ENCODE measurements at places on chromosomes 13 and 19. TPM values are rescaled to one million over a fixed set of nuclear protein-coding genes. Genes with fewer than 3 reads are reported as not detected.

SGCG gene
- not detected for total RNA-seq

CDC42EP5 gene
- not detected for total RNA-seq

GRCh38 chr19:13797870-13798269 lies 2.6 kb downstream of the ZSWIM4 start:
- DNase-seq = no peak

DNA sequence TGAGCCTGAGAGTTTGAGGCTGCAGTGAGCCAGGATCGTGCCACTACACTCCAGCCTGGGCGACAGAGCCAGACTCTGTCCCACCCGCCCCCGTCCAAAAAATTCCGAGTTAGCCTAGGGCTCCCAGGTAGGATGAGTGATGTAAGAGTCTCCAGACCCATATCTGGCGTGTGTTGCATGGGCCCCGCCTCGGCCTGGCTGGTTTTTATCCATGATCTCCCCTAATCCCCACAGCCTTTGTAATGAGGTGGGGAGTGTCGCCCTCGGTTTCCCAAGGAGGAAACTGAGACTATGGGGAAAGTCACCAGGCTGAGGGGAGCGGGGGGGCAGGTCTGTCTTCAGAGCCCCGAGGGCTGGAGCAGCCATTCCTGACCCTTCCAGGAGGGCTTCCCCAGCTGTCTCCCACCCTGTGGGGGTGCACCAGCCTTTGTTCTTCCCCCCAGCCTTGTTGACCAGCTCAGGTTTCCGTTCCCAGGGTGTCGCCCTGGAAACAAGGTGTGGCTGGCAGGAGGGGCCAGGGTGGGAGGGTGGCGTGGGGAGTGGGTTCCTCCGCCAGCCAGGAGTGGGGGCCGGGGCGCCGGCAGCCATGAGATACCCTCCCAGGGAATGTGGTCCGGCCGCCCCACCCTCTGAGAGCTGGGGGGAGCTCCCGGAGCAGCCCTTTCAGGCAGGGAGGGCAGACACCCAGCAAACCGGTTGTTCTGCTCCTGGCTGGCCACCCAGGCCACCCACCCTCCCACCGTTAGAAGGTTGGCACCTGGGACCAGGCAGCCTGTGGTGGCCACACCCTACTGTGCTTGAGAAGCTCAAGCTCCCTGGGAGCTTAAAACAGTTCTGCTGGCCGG lies 11.5 kb downstream of the MYH14 start:
- no peak for DNase-seq

DNA sequence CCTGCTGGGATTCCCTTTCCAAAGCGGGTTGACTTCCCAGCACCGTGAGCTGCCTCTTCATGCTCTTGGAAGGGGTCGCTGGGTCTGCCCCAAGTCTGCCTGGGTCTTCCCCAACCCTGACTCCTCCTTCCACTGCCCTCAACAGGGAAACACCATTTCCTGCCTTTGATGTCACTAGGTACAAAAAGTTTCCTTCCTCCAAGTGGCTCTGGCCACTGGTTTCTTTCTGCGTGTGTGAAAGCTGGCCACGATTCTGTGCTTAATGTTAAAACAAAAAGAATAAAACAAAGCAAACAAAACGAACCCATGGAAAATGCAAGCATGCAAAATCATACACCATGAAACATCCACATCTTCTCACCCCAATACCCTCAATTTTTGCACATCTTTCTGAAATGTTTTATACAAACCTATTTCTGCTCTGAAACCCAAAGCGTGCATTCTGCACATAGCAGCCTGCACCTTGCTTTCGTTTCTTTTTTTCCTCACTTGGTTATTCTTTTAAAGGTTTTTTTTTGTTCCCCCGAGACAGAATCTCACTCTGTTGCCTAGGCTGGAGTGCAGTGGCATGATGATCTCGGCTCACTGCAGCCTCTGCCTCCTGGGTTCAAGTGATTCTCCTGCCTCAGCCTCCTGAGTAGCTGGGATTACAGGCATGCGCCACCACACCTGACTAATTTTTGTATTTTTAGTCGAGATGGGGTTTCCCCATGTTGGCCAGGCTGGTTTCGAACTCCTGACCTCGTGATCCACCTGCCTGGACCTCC lies 12.5 kb upstream of the TNFSF9 start:
- no peak for DNase-seq

B3GNT8 gene
- total RNA-seq = 0.24 TPM

- DNase-seq = no peak
Measured at GRCh38 chr19:55684946-55685681, 10.1 kb downstream of the EPN1 start.

DNA sequence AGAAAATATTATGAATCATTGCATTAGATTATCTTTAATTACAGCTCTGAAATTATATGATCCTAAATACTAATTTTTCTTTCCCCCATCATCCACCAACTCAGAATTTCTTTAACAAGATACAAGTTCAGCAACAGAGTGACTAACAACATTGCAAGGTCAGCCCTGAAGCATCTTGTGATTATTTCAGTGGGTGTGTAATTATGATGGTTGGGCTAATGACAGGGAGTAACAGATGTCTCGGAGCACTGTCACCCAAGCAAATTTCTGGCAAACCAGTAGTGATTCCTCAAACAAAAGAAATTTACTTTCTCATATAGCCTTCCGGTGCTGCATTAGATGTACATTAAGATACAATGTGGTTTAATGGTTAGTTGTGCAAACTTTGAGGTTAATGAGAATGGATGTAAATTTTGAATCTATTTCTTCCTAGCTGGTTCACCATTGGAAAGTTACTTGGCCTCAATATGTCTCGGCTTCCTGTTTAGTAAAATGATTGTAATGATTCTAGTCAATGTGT lies 238.9 kb downstream of the ITGBL1 start:
- no peak for DNase-seq

- DNase-seq = no peak
Measured at GRCh38 chr19:15828121-15828610, 12.7 kb upstream of the OR10H1 start.

MBD3L3 gene
- total RNA-seq = not detected

DNA sequence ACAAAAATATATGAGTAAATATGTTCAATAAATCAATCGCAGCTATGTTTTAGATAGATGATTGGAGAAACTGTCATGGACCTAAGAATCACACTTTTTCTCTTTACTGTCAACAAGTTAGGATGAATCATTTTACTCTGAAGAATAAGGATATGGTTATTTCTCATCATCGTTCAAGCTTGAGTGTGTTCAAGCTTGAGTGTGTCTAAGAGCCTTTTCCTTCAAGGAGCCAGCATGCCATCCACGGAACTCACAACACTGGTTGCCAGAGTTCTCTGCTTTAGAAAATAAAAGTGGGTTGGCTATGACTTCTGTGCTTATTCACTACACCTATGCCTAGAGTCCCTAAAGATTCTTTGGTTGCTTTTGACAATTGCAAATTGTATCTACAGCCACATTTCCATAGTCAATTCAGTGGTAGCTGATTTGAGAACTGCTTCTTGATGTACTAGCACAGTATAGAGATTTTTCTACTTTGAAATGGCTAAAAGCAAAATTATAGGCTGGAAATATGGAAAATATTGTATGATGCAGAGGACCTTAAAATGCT lies 58.1 kb upstream of the SCEL start:
- no peak for DNase-seq

- DNase-seq = no peak
Measured at GRCh38 chr19:45154064-45154827, 6.5 kb downstream of the NKPD1 start.

SPIB gene
- total RNA-seq = 280 TPM

- no peak for DNase-seq
Measured at GRCh38 chr13:46334035-46334822, 52.8 kb downstream of the RUBCNL start.

- no peak for DNase-seq
Measured at GRCh38 chr19:44947041-44947581, 1.3 kb downstream of the APOC2 start.

DNA sequence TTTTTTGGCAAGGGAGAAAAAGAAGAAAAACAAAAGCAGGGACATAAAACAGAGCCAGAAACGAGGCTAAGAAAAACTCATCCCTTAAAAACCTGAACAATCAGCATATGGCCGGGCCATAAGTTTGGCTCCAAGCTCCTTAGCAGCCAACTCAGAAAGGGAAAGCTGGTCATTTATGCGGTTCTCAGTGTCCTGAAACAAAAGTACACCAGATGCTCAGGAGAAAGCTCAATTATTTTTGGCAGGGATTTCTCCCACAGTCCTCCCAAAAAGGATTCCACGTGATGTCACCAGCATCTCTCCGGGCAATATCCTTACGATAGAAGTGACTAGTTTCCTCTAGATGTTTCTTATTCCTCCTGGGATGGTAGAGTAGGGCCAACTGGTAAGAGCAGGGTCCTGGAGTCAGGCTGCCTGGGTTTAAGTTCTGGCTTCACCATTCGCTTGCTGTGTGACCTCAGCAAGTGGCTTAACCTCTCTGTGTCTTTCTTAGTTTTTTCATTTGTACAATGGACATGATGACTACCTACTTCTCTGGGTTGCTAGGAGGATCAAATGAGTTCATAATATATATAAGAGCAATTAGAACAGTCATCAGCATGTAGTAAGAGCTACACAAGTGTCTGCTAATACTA lies 34.0 kb downstream of the PIN1 start:
- DNase-seq = no peak

TEX101 gene
- total RNA-seq = not detected

FFAR1 gene
- total RNA-seq = 5.1 TPM

- no peak for DNase-seq
Measured at GRCh38 chr19:12205296-12205695, 42.4 kb downstream of the ZNF136 start.

GRCh38 chr19:1315470-1316166 lies 29.9 kb downstream of the EFNA2 start:
- peak; percentile 40 for DNase-seq

DNA sequence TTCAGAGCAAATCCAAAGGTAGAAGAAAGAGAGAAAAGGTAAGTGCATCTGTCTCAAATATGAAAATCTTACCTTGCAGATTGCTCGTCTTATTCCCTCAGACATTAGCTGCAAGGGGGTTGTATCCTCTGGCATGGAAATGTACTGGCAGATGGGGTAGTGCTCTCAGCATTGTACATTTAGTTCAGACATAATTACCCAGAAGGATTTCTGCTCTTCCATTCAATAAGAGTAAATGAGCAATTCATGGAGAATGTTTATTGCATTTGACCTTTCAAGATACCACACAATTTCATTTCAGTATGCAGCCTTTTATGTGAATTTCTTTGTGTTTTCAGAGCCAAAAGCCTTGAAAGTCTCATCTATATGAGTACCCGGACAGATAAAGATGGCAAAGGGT lies 63.8 kb downstream of the SCEL start:
- DNase-seq = no peak

DNA sequence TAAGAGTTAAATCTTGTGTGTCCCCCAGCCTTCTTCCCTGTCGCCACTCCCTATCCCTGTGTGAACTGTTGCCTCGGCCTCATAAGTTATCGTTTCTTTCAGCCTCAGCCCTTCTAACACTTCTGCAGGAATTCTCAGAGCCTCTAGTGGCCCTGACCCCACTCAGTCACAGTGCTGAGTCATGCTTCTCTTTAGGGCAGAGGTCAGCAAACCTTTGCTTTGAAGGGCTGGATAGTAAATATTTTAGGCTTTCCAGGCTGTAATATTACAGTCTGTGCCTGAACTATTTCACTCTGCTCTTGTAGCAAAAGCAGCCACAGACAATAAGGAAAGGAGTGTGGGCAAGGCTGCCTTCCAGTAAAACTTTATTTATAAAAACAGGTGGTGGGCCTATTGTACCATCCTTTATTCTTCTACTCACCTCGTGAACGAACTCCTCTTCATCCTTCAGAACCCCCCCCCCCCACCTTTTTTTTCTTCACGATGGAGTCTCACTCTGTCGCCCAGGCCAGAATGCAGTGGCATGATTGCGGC lies 22.1 kb downstream of the MYO9B start:
- no peak for DNase-seq

CPT1C gene
- total RNA-seq = 0.51 TPM

GRCh38 chr13:25928941-25929505 lies 122.8 kb downstream of the SHISA2 start:
- DNase-seq = no peak

UBA52 gene
- 1,962 TPM for total RNA-seq

- no peak for DNase-seq
Measured at GRCh38 chr19:18771328-18772242, 19.5 kb downstream of the COMP start.

DNA sequence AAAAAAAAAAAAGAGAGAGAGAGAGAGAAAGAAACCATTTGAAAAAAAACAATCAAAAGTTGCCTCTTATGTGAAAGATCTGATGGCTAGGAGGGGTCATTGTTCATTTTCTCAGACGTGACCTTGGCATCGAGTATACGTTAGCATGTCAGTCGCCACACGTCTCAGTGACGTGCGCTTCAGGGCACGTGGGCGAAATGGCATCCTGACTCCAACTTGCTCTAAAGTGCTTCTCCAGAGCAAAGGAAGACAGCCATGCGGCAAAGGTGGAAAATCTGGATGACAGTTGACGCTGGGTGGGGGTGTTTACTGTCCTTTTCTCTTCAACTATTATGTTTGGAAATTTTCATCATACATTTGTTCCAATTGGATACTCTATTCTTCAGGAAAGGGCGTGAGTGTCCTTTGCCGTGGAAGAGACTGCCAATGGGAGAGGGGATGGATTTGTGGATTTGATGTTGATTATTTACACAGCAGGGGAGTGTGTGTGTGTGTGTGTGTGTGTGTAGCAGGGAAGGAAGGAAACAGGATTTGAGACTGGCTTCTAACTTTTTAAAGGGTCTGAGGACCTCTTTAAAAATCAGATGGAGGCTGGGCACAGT lies 25.0 kb downstream of the KLF2 start:
- DNase-seq = no peak

- DNase-seq = no peak
Measured at GRCh38 chr13:22758245-22758644, 422.5 kb upstream of the SGCG start.

DNA sequence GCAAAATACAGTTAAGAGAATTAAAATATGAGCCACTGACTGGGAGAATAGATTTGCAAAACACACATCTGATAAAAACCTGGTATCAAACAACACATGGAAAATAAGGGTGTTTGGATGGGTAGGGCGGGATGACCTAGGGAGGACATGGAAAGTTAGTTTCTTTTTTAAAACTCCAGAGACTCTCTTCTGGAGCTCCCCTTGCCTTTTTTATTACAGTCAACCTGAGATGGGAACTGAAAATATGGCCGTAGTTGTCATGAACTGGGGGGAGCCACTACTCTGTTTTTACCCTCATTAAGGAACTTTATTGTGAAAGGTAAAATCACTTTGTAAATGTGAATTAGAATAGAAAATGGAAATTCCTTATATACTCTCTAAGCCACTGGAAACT lies 113.0 kb downstream of the ATP11A start:
- no peak for DNase-seq

DNA sequence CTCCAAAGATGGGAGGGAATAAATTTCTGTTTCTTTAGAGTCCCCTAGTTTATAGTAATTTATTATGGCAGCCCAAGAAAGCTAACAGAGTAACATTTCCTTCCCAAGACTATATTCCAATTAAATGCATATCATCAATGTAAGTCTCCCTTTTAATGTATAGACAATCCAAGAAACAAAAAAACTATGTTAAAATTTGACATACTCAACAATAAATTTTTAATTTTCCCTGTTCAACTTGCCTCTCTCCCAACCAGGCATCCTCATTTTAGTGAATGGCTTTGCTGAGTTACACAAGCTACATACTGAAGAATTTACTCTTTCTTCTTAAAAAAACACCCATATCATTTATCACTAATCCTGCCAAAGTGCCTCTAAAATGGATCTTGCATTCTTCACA lies 1357.7 kb downstream of the PCDH9 start:
- DNase-seq = no peak
